Muscle of leg (tissue), 16 donors: ENCODE measurements at places on chromosomes 4 and X.
A peak's percentile ranks its signal among the peaks of the same experiment; 100 is the strongest.

- no peak for DNase-seq
Measured at GRCh38 chr4:6095023-6095752, 77.0 kb upstream of the C4orf50 start.

- no peak for DNase-seq
Measured at GRCh38 chr4:158861281-158861680, 92.5 kb downstream of the FNIP2 start.

- no peak for DNase-seq
Measured at GRCh38 chr4:176565049-176565448, 227.7 kb downstream of the VEGFC start.

- DNase-seq = peak; percentile 43
Measured at GRCh38 chr4:76199664-76200211, 13.9 kb downstream of the SCARB2 start.

DNA sequence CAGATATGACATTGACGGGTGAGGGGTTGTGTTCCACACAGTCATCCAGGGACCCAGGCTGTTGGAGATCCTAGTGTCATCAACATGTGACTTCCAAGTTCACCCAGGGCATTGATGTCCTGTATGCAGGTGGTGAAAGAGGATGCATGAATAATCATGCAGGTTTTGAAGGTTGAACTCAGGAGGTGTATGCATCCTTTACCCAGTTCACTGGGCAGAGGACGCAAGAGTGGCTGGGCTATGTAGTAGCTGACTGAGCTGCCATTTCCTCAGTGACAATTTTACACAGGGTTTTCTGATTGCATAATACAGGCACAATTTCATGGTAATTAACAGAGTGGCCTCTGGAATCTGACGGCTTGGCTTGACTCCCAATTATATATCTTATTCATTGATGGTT lies 323.0 kb downstream of the HS3ST1 start:
- DNase-seq = no peak

DNA sequence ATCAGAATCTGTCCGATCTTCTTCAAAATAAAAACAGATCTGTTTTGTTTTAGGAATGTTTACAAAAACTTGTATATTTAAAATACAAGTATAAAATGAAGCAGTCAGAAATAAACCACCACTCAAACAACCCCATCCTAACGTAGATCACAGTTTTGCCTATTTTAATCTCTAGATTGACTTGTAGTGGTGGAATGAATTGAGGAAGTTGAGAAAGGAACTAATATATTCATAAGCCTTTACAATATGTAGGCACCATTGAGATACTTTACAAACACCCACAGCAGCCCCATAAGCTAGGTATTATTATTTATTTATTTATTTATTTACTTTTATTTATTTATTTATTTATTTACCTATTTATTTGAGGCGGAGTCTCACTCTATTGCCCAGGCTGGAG lies 52.3 kb upstream of the KLF3 start:
- DNase-seq = no peak

GRCh38 chrX:4876268-4876667 lies 1162.8 kb upstream of the PRKX start:
- no peak for DNase-seq
